ENCODE measurements at places on chromosomes 2 and 18.

- no peak for DNase-seq
Measured at GRCh38 chr2:101256316-101256715, 3.6 kb downstream of the CNOT11 start.

- DNase-seq: no peak
Measured at GRCh38 chr18:77658299-77658662, 408.6 kb downstream of the GALR1 start.

DNA sequence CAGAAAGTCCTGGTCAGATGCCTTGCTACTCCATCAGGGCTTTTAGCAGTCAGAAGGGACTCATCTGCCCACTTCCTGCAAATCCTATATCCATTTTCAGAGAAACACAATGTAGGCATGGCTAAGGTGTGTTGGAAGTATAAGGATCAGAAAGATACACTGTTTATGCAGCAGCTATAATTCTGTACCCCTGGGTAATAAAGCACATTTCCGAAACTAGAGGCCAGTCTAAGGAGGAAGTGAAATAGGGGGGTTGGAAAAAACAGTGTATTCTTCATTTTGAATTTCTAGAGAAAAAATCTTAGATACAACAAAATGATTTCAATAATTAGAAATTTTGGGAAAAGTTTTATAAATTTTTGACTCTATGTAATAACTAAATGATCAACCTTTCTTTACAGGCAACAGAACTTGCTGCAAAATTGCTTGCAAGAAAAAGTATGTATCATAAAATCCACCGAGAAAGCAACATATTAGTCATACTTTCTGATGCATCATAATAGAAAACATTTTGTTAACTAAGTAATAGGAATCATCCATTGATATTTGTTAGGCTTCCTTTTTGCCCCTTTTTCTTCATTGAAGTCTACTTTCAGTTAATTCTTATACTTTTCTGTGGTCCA, 47.4 kb downstream of the FSIP2 start:
- no peak for DNase-seq

DNA sequence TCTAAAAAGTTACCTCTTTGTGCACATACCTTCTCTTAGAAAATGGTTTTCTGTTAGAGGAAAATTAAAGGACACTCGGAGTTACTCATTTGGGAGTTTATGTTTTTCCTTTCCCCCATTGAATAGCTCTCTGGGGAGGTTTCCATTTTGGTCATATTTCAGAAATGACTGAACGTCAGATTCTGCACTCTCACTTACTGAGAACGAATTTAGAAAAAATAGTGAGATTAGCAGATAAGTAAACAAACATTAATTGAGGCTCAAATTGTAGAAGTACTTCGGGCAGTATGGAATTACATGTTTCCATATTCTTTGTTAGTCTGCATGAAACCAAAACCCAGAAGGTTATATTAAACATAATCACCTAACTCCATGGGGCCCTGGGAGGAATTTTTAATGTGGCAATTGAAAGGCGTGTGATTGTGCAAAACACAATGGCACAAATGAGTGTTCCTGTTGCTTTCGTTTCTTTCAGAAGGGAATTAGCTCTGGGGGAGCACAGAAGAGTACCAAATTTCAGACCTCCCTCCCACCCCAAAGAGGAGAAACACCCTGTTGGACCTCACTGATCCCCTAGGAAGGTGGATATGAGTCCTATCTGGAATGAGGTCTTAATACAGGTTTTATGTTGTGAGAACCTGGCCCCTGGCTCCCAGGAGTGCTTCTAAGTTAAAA, 212.3 kb downstream of the BCL2 start:
- no peak for DNase-seq

DNA sequence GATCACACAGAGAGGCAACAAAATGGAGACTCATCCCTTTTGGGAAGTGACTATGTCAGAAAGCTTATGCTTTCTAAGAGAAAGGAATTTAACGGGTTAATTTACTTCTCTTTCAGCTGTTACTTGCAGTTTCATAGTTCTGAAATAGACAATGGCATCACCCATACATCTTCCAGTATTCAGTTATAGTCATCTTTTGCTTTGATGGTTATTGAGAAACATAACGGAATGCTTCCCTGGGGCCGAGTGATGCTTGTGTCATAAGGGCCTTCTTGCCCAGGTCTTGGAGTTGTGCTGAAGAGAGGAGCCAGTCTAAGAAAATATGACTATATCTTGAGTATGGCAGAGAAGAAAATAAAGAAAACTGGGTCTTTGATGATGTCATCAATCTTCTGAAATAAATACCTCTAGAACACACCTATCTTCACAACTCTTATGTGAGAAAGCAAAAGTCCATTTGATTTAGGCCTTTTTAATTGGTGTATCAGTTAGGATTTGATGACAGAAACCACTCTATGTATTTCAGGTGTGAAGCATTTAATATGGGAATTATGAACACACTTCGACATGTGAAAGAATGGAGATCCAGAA, 328.2 kb downstream of the LRRTM4 start:
- DNase-seq: no peak

- DNase-seq: no peak
Measured at GRCh38 chr2:240425697-240426096, 9.8 kb upstream of the GPC1 start.

DNA sequence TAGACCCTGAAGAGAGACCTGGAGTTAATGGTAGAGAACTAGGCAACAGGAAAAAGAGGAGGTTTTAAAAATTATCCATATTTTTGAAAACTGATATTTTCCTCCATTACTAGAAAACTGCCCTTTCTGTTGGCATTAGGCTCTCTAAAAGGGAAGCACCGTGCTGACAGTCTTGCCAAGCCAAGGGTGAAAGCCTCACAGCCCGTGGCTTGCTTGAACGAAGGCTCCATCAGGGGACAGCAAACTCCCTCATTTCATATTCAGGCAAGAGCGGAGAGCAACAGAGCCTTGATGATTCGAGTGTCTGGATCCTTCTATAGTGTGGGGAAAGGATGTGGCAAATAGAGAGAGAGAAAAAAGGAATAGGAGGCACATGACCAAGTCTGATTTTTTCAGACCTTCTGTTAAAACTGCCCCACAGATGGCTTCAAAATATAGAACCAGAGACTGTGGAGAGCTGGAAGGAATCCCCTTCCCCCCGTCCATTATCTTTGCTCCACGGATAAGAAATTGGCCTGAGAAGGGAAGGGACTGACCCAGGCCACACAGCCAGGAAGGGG, 67.0 kb downstream of the CACNB4 start:
- no peak for DNase-seq

DNA sequence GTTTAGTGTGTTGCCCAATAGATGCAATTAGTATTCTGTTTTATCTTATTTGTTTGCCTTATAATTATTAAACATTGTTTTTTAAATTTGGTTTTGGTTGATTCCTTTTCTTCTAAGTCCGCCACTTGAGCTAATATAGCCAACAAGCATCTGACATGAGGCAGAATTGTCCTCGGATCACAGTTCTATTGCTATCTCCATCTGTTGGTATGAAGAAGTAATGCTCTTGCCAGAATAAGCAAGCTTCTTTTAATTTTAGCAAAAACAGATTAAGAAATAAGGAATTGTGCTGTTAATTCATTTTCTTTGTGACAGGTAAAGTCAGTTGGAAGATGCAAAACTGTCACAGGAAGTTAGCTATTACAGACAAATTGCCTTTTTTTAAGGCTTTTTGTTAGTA, 54.3 kb downstream of the R3HDM1 start:
- no peak for DNase-seq

GRCh38 chr2:14903709-14904374, 271.3 kb downstream of the LRATD1 start:
- no peak for DNase-seq

DNA sequence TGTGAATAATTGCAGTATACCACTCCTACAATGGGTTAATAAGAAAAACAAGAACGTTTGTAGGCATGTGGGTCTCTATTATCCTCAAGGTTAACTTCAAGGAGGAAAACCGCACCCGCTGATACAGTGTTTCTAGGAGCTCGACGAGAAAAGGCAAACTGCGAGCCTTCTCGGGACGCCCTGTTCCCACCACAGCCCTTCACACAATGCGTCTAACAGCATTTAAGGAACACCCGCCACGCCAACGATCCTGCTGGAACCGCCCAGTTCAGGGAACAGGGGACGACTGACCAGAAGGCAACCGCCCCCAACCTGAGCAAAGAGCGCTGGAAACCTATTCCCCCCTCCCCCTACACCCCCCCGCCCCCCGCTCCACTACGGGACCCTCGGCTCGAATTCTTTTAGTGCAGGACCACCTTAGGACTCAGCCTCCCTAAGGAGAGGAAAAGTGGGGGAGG, 710 bp upstream of the TMSB10 start:
- no peak for DNase-seq

DNA sequence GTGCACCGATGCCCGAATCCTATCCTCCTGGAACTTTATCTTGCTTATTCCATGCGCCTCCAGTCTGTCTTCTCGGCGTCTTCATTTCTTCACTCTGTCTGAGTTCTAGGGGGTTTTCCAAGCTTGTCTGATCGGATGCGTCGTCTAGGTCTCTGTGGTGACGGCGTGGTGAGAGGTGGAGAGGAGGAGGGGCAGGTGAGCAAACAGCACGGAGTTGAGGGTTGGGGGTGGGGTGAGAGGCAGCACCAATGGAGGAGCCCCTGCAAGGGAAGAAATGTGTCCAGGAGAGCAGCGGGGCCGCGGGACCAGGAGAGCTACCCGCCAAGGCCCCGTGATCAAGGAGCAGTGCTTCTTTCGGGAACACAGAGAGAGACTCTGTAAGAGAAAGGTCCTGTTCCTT, 131.3 kb upstream of the TWIST2 start:
- DNase-seq: no peak

DNA sequence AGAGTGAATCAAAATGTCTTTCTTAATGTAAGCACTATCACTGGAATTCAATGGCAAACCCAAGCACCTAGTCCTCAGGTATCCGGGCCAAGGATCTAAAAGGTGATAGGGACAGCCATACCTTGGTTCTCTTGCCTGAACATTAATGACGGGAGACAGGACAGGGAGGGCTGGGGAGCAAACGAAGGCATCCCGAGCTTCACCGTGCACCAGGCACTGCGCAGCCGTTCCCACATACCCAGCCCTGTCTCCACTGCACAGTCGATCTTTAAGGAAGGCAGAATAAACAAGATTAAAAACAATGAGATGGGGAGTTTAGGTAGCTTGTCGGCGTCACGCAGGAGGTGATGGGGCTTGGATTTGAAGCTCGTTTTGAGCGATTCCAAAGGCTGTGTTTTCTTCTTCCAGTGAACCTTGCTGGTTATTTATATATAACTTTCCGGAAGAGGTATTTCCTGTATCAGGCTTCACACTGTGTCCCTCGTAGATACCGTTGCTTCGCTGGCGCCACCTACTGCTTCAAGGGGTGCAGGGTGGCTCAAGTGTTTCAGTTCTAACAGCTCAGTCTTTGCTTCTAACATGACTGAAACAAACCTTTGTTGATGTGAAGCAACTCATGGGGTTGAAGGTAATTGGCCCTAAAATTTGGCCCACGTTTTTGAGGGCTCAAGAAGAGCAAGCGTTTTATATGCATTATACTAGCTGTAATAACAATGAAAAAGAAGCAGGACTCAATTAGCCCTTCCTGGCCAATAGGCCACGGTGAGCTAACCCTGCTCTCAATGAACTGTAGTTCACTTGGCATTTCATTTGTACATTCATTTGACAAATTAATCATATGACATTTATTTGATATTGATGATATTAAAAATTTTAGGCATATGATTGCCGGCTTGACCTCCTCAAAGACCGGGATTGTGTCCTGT, 77.4 kb downstream of the DCDC2C start:
- DNase-seq: no peak

GRCh38 chr2:175648577-175649063, 353.4 kb downstream of the LNPK start:
- no peak for DNase-seq

DNA sequence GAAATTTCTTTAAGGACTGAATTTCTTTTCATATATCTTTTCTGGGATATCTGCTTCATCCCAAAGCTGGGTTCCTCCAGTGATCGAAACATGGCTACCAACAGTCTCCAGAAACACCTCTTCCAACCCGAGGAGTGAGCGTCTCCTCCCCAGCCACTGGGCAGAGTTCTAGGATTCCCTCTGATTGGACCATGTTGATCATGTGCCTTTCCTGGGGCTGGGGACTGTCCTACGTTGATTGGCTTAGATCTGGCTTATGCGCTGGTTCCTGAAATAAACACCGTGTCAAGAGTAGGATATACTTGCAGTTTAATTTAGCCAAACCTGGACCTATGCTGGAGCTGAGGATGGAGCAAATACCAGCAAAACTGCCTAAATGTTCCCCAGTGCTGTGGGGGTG, 55.5 kb upstream of the SLC16A14 start:
- DNase-seq: no peak

GRCh38 chr2:106078096-106078495, 116.0 kb downstream of the UXS1 start:
- DNase-seq: no peak

- DNase-seq: no peak
Measured at GRCh38 chr2:156505696-156506095, 69.5 kb downstream of the GPD2 start.

- no peak for DNase-seq
Measured at GRCh38 chr18:73758446-73758845, 389.2 kb downstream of the FBXO15 start.
